ENCODE measurements at places on chromosomes 12 and 14.

GRCh38 chr14:102185360-102185759 lies 45.7 kb downstream of the WDR20 start:
- DNase-seq: peak; percentile 19

GRCh38 chr12:18389820-18390219 lies 128.5 kb downstream of the PIK3C2G start:
- no peak for DNase-seq

DNA sequence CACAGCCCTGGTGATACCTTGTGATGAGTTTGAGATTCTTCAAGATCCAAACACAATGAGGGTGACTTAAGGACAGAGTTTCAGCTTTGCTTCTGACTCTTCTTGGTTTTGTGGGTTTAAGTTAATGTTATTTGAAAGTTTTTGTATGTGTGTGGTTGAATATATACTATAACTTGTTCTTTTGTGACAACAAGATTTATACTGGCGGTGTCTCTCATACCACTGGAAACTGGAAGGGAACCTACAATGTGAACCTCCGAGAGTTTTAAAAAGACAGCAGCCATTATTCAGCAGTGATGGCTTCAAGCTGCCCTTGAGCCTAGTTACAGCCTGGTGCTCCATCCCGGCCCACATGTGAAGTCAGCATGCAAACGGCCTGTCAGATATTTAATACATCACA lies 87.9 kb upstream of the IGF1 start:
- no peak for DNase-seq

DNA sequence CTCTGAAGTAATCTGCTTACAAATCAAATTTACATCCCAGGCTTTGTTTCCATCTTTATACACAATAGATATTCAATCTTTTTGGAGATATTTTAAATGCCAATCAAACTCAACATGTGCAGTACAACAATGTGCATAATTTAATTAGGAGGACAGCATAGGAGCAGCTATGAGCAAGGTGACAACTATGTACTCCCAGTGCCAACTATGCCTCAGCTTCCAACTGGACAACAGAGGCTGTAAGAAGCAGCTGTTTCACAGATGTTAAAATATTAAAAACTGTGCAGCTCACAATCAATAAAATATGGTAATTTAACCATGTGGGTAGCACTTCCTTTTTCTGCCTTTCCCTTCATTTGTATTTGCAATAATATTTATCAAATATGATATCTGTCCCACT lies 99.9 kb downstream of the ST8SIA1 start:
- no peak for DNase-seq

DNA sequence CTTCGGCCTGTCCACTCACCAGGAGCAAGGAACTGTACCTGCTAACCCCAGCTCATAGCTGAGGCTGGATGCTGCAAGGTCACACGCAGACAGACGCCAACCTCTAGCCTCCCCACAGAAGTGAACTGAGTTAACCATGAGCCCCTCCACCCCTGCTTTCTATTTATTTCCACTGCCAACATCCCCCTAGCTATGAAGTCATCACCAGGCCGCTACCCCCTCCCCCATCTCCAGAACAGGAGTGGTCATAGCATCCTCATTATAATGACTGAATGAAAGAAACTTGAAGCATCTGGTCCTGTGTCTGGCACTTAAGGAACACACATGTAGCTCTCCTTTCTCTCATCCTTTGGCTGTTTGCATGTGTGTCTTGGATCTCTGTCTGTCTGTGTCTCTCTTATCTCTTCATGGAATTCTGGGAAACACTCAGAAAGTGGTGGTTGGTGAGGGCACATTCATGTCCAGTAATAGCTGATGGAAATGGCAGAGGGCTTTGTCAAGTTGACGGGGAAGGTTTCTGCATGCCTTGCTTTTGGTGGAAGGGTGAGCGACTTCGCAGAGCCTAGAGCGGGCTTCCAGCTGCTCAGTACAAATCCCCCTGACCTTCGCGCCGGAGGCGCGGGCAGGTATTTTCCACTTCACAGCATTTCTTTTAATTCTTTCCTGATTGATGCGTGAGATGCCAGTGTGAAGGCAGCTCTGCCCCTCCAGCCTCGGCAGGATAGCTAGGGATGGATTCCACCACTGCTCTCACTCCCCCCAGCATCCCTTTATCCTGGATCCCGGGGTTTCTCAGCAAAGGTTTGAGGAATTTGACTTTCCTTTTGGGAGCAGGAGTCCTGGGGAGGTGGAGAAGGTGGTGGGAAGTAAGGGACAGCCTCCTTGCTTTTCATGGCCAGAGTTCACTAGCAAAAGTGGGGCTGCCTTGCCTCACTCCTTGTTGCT lies 198.2 kb downstream of the CHST11 start:
- DNase-seq: no peak
